ENCODE measurements at places on chromosomes 3 and 15.

GRCh38 chr3:134211797-134212196, 38.9 kb downstream of the RYK start:
- no peak for DNase-seq

GRCh38 chr15:68231102-68231818, 1.7 kb upstream of the CLN6 start:
- DNase-seq, result no peak

DNA sequence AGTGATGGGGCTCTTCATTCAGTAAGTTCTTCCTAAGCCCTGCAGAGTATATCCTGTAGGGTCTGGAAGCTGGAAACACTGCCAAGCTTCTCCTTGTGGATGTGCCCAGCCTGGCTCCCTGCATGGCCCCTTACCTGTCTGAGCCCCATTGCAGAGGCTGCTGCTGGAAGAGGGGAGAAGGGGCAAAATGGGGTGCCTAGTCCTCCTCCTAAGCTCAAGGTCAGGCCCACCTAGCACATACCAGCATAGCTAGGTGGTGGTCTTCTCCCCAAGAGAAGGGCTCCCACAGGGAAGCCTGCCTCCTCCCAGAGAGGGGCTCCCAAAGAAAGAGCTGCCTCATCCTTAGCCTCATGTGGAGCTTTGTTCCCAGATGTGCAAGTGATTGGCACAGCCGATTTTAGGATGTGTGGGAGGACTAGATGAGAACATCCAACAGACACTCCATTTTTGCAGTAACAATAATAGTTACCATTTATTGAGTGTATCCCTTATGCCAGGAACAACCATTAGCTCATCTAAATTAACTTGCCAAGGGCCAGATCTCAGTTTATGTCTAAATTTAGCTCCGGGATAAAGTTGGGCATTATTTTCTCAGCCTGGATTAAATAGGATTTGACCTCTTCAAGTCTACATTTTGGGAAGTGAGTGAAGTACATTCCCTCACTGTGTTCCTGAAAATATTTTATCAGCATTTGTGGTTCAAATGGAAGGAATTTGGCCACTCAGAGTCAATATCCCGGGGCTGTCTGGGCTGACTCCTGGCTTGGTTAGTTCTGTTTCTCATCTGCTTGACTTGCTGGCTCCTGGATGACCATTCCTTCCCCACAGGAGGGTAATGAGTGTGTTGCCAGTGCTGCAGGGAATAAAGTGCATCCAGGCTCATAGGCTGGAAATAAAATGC, 291.1 kb upstream of the ROPN1 start:
- no peak for DNase-seq

DNA sequence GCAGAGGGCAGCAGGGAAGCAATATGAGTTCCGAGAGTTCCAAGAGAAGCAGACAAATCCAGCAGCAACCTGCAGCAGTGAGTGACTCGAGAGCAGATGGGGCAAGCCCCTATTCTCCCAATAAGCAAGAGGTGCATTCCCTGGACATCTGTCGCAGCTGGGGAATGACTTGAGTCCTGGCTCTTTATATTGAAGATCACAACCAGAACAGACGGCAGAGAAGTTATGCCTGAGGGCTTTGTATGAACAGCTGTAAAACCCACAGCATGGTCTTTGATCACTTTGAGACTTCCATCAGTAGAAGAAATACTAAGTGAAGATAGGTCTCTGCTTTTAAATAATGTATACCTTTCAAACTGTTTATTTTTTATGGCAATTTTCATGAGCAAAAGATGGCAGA, 23.6 kb upstream of the C3orf22 start:
- no peak for DNase-seq

DNA sequence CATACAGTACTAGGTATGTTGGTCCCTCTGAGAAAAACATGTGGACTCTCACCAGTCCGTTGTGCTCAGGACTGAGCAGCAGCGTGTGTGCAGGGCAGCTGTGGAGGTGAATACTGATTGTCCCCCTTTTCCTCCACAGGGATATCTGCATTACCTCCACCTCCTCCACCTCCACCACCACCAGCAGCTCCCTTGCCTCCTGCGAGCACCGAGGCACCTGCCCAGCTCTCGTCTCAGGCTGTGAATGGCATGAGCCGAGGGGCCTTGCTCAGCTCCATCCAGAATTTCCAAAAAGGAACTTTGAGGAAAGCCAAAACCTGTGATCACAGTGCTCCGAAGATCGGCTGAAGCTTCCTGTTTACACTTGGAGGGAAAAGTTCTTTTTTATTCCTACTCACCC, 9.0 kb downstream of the PDHB start:
- DNase-seq, result no peak

GRCh38 chr3:58570851-58571250, 6.3 kb downstream of the FAM107A start:
- no peak for DNase-seq

All from stimulated activated naive CD8-positive, alpha-beta T cell treated with anti-CD3 and anti-CD28 coated beads, Interleukin-15, Interleukin-2, amounts not matched to agents 100 U/mL and 50 U/mL, for 24 hours (primary cell).